ENCODE measurements at places on chromosomes 5 and 9.

GRCh38 chr9:109939698-109940342, 159.8 kb downstream of the PALM2AKAP2 start:
- no peak for DNase-seq

DNA sequence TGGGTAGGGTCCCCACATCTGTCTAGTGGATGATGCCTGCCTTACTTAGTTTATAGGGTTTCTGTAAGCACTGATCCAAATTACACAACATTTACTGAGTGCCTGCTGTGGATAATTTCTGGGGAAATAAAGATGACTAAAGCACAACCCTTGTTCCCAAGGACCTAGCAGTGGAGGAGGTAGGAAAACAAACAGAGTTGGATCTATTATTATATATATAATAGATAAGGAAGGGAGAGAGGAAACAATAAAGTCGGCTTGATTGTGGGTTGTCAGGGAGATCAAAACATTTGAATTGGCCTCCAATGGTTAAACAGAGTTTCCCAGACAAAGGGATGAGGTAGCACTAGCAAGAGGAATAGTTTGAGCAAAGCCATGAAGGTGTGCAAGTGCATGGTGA, 14.0 kb downstream of the IL33 start:
- no peak for DNase-seq

- no peak for DNase-seq
Observed at GRCh38 chr9:36946653-36947052, 87.4 kb downstream of the PAX5 start.

DNA sequence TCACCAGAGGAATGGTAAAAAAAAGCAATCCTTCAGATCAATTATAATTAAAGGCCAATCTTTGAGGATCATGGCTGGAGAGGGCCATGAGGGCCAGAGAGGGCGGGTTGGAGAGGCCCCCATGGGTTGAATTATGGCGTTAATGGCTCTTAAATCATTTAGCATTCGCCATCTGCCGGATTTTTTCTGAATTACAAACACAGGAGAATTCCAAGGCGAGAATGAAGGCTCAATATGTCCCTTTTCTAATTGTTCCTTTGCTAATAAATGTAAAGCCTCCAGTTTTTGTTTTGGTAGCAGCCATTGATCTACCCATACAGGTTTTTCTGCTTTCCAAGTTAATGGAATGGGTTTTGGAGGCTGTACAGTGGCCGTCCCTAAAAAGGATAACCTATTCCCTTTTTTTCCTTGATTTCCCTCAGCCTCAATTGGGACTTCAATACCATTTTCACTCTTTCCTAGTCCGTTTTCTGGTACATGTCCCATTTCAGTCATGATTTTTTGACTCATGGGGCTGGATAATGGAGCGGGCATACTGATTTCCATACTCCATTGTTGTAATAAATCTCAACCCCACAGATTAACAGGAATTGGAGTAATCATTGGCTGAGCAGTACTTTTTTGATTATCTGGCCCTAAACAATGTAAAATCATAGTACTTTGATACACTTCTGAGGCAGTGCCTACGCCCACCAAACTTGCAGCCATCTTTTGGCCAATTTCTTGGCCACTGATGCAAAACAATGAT, 6.7 kb upstream of the TMEM141 start:
- DNase-seq = no peak

DNA sequence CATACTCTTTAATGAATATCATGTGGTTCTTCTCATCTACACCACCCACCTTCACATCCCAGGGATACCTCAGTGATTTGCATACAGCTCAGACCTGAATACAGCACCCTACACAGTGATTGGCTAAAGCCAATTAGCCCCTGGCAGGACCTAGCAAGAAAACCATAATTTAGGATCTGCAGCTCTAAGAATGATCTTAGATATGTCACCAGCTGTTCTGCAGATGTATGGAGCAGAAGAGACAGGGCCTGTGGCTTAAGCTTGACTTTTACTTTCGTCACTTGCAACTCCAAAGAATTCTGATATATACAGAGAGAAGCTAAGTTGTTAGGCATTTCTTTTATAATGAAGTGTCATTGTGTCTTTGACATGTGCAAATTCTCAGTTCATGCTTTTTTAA, 483.2 kb upstream of the C9orf72 start:
- DNase-seq = no peak

GRCh38 chr5:13187186-13187585, 757.3 kb downstream of the DNAH5 start:
- no peak for DNase-seq

DNA sequence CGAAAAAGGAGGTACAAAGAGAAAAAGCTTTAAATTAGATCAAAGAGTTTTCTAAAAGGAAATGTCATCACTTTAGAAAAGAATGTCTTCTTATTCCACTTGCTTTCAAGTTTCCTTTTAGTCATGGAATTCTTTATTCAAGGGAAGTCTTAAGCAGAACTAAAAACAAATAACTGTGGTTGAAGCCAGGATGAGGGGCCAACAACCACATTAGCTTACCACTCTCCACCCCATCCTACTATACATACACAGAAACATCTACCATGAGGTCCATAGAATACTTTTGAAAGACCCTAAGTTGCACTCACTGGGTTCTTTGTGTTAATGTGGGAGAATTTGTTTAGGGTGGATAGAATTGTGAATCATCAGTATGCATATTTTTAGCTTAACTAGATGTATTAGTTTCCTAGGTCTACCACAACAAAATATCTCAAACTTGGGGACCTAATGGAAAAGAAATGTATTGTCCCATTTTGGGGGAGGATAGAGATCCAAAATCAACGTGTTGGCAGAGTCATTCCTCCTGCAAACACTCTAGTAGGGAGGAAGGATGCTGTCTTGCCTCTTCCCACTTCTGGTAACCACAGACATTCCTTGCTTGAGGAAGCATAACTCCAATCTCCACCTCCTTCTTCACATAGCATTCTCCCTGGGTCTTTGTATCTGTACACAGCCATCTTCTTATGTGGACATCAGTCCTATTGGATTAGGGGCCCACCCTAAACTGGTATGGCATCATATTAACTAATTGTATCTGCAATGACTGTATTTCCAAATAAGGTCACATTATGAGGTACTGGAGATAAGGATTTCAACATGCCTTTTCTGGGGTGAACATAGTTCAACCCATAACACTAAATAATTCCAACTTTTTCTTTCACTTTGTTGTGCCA, 239.4 kb downstream of the LURAP1L start:
- no peak for DNase-seq

- no peak for DNase-seq
Observed at GRCh38 chr9:34928921-34929320, 29.2 kb upstream of the PHF24 start.

DNA sequence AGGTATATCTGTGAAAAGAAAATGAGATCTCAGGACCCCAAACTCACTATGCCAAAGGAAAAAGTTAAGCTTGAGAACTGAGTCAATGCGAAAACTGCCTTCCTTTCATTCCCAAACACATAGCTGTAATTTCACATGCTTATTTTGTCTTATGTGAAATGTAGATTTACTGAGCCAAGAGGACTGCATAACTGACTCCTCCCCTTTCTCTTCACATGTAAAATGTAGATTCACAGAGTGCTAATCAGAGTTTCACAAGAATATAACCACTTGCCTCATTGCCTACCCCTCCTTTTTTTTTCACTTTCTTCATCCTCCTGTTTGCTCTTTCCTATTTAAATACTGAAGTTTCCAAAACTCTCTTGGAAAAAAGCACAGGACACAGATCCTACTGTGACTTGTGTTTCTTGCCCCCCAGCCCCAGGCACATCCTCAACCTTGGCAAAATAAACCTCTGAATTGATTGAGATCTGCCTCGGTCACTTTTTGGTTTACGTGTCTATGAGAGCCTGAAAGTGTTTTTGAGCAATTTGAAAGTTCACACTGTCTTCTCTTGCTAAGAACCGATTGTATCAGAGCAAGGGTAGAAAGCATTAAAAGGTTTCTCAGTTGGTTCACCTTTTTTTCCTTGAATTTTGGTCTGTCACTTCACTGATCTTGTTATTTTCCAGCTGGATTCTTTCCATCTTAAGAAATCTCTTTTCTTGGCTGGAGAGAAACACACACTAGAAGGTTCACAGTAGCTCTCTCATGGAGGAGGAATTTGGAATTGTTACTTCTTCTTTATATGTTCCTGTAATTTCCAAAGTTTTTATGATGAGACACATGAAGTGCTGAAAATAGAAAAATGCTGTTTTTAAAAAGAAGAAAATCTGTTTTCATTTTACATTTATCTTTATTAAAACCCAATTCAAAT, 44.8 kb upstream of the SNAPC3 start:
- DNase-seq = no peak

GRCh38 chr5:52469835-52470234, 317.9 kb upstream of the ITGA1 start:
- no peak for DNase-seq

DNA sequence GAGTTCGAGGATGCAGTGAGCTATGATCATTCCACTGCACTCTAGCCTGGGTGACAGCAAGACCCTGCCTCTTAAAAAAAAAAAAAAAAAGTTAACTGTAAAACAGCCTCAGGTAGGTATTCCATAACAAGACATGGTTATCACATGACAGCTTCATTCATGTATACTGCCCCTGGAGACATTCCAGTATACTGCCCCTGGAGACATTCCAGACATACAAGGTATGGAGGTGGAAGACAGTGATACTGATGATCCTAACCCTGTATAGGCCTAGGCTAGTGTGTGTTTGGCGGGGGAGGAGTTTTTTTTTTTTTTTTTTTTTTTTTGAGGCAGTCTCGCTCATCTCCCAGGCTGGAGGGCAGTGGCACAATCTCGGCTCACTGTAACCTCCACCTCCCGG, 105.5 kb downstream of the RICTOR start:
- no peak for DNase-seq

DNA sequence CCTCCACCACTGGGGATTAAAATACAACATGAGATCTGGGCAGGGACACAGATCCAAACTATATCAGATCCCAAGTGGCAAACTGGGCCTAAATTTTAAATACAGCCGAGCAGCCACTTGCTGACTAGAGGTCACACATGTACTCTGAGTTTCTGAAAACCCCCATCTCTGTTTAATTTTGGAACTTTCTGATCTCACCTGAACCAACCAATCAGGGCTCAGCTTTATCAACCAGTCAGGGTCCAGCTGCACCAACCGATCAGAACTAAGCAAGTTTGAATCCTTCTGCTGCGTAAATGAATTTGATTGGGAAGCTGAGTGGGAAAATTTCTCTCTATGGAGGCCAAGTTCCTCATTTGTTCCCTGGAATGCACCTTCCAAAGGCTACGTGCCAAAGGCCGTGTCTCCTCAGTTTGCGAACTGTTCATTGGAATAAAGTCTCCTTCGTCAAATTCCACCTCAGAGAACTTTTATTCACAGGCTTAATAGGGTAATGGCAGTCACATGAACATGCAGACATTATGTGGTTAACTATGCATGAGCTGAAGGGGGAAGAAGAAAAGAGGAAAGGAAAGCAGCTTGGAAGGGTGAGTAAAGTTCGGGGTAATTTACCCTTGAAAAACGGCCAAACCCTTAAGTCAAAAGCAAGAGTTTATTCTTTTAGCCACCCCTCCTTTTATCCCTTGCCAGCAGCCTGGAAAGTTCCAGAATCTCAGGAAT, 3.7 kb downstream of the CD180 start:
- DNase-seq = no peak

GRCh38 chr9:38362852-38363588, 29.5 kb upstream of the ALDH1B1 start:
- no peak for DNase-seq

DNA sequence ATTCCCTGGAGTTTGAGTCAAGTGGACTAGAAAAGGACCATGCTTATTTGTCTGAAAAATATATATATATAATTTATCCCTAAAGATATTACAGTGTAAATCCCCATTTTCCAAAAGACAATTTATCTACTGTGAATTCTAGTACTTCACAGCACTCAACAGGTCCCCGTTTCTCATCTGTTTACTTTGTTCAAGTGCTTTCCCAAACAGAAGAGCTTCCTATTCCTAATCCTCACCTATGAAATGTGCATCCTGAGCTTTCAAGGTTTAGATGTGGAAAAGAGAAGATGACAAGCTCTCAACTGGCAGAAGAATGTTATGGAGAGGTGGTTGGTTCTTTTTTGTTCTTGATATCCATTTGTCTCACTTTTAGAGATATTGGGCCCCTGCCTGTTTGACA, 401.6 kb upstream of the ZNF608 start:
- DNase-seq = no peak

- no peak for DNase-seq
Observed at GRCh38 chr5:93189707-93190120, 391.3 kb downstream of the NR2F1-AS1 start.

DNA sequence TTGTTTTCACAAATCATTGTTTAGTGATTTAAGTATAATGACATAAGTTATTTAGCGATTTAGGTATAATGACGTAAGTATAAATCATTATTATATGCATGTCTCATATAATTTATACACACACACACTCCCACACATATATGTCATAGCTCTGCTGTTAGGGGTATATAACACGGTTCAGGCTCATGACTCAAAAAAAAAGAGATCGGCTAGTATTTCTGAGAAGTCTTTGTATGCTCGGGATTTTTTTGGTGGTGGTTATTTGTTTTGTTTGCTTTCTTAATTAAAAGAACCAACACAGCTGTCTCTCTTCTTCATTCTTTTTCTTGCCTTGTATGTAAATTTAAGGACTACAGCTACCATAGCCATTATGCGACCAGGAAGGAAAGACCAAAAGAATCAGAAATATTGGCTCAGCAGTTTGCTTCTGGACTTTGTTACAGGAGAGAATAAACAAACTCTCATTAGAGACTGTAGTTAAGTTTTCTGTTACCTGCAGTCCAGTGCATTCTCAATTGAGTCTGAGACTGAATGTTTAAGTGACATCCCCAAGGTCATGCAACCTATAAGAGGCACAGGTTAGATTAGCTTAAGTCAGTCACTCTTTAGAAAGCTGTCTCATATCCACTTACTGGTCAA, 83.2 kb upstream of the NREP start:
- no peak for DNase-seq

- no peak for DNase-seq
Observed at GRCh38 chr9:38338342-38339018, 54.0 kb upstream of the ALDH1B1 start.

GRCh38 chr9:114695948-114696347, 14.0 kb upstream of the TEX48 start:
- DNase-seq = no peak

GRCh38 chr5:42798284-42799240, 13.1 kb downstream of the SELENOP start:
- DNase-seq = no peak

DNA sequence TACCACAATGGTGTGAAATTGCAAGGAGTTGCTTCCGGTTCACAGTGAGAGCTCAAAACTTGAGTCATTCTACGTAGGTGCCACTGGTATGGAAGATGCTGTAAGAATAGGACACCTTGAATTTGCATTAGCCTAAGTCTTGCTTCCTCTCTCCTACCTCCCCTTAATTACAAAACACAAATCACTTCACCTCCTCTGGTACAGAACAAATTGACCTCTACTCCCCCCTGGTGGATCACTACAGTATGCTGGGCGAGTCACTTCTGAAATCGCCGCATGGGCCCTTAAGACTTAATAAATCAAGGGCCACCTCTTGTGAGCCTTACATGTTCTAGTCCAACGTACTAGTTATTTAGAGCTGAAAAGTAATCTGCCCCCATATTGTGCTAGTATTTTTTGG, 145.3 kb upstream of the SMARCA2 start:
- DNase-seq = no peak

GRCh38 chr9:113578279-113578865, 114.8 kb downstream of the RGS3 start:
- no peak for DNase-seq

All from stimulated activated CD8-positive, alpha-beta memory T cell treated with anti-CD3 and anti-CD28 coated beads, Interleukin-2, amount 100 ng/mL, for 48 hours (primary cell).